ENCODE measurements at places on chromosomes 12 and 14.
A peak's percentile ranks its signal among the peaks of the same experiment; 100 is the strongest.

DNA sequence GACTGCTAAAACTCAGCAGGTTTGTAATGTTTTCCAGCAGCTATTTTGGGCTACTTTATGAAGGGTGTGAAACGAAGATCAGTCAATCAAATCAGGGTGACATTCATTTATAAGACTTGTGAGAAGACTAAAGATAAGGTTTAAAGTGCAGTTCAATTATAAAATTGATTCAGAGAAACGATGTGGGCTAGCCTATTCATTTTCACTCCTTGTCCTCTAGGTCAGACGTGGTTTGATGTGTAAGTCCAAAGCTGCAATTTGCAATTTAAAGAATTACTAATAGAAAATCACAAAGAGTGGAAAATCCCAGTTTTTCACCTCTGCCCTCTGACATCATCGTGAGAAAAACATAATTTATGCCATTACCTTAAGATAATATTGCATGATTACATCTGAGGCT, 243.5 kb upstream of the NOVA1 start:
- no peak for DNase-seq

DNA sequence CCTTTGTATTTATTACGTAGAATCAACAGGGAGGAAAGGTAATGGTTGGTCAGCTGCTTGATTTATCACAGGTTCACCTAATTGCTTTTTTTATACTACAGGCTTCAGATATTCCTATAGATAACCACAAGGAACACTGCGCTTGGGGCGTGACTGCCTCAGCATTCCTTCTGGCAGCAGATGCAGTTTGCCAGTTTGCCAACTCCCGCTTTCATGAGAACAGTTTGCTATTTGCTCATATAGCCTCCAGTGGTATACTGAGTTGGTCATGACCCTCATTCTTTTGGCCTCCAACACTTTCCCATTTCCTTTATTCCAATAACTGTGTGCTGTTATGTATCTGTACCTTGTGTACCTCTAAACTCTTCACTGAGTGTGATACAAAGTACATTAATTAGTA, 38.6 kb upstream of the ACSM4 start:
- no peak for DNase-seq

- DNase-seq, result no peak
These were observed 16.4 kb downstream of the HDAC7 start for GRCh38 chr12:47803191-47803875.

- DNase-seq, result no peak
These were observed 4.6 kb downstream of the ANO6 start for GRCh38 chr12:45220363-45220931.

DNA sequence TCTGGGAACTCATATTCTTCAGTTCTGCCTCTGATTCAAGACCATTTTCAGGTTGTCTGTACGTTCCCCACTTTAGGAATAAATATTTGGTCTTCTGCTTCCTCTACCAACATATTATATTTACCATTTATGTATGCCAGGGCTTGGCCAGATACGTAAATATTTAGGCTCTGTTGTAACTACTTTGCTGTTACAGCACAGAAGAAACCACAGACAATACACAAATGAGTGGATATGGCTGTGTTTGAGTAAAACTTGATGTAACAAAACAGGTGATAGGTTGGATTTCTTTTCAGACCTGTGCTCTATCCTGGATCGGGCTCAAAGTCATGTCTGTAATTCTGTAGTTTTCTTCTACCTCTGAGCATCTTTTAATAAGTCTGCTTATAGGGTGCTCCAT, 37.5 kb downstream of the RAP1B start:
- no peak for DNase-seq

- no peak for DNase-seq
These were observed 214.7 kb upstream of the RTL1 start for GRCh38 chr14:101118233-101118632.

DNA sequence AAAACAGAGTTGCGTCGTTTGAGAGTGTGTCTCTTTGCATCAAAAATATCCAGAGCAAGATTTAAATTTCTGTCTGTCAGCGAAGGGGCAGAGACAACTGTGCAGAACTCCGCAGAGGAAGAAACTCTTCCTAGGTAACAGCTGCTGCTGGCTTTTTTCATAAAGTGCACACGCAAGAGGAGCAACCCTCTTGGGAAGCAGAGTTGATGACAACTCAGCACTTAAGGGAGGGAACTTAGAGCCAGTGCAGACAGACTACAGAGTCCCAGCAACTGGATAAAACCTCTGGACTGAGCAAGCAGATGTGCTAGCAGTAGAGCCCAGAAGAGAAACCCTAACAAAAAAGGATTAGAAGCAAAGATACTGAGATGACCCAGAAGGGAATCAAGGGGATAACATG, 337.1 kb downstream of the PCNX1 start:
- DNase-seq, result no peak

- DNase-seq, result no peak
These were observed 18.1 kb upstream of the PRICKLE1 start for GRCh38 chr12:42607584-42608058.

DNA sequence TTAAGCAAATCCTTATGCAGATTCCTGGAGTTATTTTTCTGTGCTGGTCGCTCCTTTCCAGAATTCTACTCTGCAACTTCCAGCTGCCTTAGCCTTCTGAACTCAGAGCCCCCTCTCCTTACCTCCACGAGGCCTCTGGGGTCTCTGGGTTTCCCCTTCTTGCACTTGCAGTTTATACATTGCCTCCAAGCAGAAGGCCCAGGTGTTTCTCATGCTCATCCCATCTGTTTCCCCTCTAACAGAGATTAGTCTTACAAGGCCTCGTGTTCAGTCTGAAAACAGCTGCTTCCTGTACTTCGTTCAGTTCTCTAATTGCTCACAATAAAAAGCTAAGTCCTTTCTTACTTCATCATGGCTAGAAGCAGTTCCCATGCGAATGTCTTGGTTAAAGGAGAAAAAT, 134.4 kb upstream of the FGD4 start:
- DNase-seq, result no peak

GRCh38 chr12:18090093-18090492, at the start of gene RERGL:
Gene RERGL (minus strand): TSS chr12:18090193. CDS start chr12:18090140, 53 bp downstream.
- no peak for DNase-seq

DNA sequence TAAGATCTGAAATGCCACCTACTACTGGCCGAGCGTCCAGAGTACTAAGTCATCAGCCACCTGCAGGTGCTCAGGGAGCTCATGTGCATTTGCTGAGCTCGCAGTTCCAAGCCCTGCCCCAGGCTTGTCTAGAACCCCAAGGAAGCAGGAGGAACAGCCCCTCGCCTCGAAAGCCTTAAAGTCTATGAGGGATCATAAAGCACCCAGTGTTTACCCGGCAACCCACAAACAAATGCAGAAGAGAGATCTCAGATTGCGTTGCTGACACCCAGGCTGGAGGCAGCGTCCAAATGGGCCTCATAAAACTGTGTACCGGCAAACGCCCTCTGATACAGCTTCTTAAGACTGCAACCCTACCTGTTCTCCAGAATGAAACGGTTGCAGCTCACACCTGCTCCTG, 6.8 kb downstream of the KDM2B start:
- DNase-seq, result no peak

GRCh38 chr12:108468196-108468968, 46.7 kb upstream of the FICD start:
- no peak for DNase-seq

- DNase-seq, result peak; percentile 66
These were observed 94.3 kb downstream of the RFLNA start for GRCh38 chr12:124389138-124389724.

GRCh38 chr12:47403681-47404080, 302.1 kb downstream of the RPAP3 start:
- DNase-seq, result no peak

DNA sequence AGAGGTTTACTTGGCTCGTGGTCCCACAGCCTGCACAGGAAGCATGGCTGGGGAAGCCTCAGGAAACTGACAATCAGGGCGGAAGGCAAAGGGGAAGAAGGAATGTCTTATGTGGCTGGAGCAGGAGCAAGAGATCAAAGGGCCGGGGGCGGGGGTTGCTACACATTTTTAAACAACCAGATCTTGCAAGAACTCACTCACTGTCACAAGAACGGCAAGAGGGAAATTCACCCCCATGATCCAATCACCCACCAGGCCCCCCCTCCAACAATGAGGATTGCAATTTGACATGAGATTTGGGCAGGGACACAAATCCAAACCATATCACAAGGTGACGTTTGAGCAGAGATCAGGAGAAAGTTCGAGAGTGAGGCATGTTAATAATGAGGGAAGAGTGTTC, 163.7 kb upstream of the RPH3A start:
- no peak for DNase-seq

DNA sequence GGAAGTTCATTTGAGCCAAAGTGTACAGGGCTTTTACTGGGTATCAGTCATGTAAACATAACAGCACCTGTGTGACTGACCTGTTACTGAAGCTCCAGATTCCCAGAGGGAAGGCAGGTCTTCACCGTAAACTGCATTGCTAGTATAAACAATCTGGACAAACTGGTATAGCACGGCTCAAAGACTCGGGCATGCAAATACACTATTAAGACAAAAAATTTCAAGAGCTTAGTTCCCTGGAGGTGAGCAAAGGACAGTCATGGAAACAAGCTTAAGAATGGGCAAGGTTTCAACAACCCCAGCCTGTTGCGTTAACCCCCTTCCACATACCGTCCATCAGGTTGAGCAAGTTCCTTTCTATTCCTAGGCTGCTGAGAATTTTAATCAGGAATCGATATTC, 9.4 kb downstream of the PARP11 start:
- DNase-seq, result no peak

- no peak for DNase-seq
These were observed 95.8 kb downstream of the SLC15A4 start for GRCh38 chr12:128727999-128728398.

GRCh38 chr12:51403681-51404136, 12.5 kb upstream of the GALNT6 start:
- no peak for DNase-seq

DNA sequence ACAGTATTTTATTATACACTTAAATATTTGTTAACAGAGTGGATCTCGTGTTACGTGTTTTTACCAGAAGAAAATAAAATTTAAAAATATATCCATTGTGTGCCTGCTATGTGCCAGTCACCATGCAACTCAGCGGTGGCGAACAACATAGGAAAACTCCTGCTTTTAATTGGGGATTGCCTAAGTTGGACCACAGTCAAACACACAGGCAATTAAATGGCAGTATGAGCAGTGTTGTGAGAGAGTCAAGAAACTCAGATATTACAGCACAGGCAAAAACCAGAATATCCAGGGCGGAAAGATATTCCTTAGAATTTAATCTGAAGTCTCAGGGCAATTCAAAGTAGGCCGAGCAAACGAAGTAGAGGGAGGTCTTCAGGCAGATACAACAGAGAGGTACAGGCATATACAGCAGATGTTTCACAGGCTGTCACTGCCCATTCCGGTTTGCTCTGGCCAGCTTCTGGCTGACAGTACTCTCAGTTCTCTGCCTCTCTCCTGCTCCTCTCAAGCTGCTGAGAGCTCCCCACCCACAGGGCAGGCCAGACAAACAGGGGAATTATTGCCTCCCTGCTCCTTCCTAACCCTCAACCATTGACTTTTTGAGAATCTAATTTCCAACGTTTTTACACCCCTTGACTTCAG, 540.2 kb upstream of the TMEM132C start:
- no peak for DNase-seq

GRCh38 chr14:81990312-81990761, 456.7 kb upstream of the SEL1L start:
- no peak for DNase-seq

DNA sequence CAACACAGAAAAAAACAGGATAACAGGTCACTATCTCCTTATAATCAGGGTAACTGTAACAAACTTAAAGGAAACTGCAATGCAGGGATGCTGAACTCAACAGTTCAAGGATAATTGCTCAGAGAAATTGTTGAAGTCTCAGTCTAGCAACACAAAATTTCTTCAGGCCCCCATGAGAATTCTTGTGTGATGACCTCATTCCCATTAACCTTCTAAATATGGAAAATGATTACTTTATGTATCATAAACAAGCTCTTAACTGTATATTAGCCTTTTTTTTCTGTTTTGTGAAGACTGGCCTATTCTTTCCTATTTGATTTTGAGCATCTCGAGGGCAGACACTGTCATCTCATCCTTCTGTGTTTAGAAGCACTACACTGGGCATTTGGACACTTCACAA, 47.1 kb downstream of the IGF1 start:
- DNase-seq, result no peak

DNA sequence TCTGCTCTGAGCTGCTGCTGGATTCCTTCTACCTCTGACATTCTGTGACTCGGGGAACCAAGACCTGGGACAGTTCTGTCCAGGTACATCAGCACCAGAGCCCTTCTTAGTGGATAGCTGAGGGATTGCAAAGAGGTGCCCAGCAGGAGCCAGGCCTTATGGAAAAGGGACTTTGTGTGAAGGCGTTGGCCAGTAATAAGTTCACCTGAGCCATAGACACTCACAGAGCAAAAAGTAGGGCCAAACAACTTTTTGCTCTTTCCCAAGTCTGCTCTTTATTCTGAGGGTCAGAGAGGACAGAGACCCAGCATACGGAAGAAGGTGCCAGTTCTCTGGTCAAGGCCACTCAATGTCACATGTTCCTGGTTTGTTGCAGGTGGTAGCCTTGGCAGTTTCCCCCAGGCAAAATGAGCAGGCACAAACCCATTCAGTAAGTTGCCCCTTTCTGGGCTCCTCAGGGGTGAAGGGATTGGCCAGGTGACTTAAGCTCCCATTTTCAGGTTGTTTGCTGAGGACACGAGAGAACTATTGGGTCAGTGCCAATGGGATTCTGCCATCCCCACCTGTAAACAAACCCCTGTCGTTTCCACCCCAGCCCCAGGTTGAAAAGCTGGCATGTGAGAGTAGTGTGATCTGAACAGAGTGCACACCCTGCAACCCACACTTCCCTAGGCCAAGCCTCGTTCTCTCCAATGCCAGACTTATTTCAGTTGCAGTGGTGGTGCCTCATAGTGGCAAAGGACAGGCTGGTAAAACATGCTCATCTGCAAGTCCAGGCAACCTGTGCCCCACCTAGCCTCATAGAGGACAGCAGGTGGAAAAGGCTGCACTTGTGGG, 150.3 kb downstream of the SMOC1 start:
- DNase-seq, result no peak

DNA sequence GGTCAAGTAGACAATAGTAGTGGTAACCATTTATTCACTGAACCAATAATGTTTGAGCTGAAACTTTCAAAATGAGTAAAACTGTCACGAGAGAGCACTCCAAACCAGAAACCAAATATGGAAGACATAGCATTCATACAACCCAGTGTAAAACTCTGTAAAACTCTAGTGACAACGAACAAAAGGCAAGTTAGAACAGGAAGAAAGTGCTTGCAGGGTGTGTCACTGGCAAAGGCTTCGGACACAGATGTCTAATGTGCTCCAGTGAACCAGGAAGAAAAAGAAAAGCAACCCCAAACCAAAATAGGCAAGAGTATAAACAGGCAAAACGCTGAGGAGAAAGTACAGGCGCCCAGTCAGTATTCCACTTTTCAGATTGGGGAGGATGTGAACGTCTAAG, 79.3 kb upstream of the FZD10 start:
- no peak for DNase-seq

DNA sequence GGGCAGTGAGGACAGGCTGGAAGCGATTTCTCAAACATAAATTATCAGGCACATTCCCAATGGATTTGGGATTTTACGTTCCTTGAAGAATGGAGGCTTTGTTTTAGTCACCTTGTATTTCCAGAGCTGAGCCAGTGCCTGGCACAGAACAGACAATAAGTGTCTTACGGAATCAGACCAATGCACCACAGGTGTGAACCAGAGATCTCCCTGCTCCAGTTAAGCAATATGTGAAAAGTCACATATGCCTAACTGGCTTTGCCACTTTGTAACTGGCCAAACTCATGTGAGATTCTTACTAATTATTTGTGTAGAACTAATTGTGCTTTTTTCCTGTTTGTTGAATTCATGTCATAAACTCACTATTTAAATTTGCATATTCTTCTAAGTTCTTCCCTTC, 130.4 kb downstream of the KCNH5 start:
- no peak for DNase-seq

- DNase-seq, result peak; percentile 36
These were observed 419 bp upstream of the ATXN7L3B start for GRCh38 chr12:74537126-74537706.
